Head of caudate nucleus (tissue), 42 donors: ENCODE measurements at places on chromosomes 12 and 14.

DNA sequence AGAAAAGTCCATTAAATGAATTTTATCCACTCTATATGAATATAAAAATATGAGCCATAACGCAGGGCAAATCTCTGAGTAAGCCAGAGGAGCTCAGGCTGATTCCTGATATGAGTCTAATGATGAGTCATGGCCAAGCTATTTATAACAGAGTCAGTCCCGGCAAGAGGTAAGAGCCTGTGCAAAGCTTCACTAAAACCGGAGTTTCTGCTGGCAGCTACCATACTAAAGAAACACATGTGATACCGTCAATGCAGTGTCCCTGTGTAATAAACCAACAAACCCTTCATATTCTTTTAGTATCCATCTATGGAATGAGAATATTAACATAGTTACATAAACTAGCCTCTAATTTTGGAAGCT is 319.4 kb downstream of the KCNC2 start:
- peak; percentile 54 for DNase-seq

GRCh38 chr12:119512772-119513497 is 80.6 kb upstream of the TMEM233 start:
- no peak for DNase-seq

DNA sequence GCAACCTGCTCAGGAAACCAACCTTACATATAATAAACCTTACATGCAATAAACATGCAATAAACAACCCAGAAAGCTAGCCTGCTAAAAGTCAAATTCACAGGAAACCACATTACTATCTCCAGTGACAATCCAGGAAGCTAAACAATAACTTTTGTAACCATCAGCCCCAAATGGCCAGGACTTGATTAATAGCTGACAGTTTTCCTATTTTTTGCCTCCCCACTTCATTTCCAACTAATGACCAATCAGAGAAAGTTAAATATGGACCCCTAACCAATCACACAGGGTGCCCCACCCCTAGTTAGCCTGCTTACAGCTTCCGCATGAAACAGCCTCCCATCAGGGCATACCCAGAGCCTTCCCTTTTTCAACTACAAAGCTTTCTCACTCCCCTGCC is 152.2 kb upstream of the LMNTD1 start:
- DNase-seq, result no peak

- DNase-seq, result no peak
Measured at GRCh38 chr12:88391556-88391955, 188.7 kb downstream of the KITLG start.

DNA sequence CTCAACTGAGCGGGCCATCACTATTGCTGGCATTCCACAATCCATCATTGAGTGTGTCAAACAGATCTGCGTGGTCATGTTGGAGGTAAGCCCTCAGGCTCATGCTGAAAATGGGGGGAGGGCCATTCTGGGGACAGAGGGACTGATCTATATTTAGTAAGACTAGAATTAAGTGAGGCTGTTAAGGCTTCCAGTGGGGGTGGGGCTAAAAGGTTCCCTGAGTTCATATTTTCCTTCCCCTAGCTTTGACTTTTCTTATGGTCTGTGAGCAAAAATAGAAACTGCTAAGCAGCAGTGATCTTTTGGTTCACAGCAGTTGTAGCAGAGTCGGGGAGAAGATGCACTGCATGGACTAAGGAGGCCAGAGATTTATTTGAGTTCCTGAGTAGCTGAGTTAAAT is 9.2 kb downstream of the PCBP2 start:
- DNase-seq, result no peak

DNA sequence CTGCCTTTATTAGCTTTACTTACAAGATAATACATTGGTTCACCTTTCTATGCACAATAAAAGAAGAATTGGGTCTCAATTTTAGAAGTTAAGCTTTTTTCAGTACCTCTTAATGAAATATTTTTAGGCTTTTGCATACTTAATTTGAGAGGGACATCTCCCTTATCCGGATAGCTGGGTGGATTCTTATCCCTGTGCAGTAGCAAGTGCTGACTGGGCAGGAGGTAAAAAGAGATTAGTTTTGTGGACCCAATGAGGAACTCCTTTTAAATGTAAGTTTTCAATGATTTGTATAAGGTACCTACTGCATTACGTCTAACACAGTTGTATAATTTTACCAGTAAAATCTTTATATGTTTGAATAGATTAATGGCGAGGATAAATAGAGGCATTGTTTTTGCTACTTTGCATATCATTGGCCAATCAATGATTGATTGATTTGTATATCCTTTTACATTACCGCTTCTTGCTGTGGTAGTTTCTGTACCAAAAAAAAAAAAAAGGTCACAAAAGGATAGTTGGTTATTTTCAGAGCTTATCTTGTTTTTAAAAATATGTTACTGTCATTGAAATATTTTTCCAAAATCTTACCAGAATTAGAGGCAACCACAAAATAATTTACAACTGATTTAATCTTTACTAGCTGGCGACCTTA is 2.2 kb downstream of the CPSF6 start:
- no peak for DNase-seq

DNA sequence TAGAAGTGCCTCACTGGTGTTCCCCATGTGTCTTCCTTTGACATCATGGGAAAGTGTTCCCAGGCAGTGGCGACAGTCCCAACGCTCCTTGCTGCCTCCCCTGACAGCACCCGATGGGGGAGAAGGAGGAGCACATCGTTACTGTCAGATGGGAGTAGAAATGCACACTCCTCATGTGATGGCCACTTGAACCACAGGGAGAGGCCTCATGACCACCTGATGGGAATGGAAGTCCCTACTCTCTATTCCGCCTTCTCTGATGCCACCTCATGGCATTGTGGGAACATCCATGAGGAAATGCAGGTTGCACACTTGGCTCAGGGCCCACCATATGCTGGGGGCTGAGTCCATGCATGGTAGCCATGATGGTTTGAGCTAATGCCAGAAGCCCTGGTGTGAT is 14.3 kb upstream of the CORO1C start:
- DNase-seq, result no peak

- no peak for DNase-seq
Measured at GRCh38 chr12:59651229-59651920, 55.5 kb downstream of the SLC16A7 start.

DNA sequence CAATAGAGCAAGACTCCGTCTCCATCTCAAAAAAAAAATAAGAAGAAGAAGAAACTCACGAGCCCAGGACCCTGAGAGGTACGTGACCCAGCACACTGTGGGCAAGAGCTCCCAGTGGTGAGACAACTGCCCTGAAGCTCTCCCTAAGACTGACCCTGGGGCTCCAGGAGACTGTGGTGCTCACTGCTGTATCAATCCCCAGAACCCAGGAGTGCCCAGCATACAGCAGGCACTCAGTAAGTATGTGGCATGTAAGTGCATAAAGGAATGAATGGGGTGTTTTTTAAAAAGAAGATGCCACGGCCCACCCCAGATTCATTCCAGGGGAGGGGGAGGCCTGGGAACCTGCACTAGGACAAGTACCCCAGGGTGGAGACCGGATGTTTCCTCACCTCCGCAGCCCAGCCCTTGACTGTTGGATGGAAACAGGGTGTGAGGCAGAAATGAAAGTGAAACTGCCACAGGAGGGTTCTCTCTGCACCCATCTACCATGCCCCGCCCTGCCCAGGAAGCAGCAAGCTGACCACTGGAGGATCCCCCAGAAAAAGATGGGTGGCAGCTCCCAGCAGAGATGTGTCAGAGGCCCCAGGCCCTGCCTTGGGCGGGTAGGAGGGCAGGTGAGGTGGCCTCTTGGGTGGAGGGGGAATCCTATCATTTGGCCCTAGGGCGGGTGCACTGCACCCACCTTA is 12.2 kb downstream of the ITPK1 start:
- DNase-seq, result no peak

DNA sequence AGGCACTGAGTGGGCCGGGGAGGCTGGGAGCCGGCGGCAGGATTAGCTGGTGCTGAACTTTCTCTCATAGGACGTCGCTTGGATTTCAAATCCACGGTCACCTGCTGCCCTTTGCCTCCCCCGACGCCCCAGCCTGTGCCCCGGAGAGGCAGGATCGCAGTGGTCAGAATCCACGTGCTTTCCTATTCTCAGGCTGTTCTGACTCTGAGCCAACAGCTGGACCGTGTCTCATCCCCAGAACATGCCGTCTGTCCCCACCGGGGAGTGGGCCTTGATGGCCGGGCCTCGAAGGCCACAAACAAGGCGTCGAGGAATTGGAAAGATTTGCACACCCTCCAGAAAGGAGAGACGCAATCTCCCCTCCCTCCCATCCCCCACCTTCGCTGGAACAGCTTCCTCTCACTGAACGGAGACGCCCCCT is 18.5 kb upstream of the MLXIP start:
- DNase-seq, result no peak

GRCh38 chr12:57657744-57658143 is 24.7 kb upstream of the B4GALNT1 start:
- DNase-seq, result no peak

DNA sequence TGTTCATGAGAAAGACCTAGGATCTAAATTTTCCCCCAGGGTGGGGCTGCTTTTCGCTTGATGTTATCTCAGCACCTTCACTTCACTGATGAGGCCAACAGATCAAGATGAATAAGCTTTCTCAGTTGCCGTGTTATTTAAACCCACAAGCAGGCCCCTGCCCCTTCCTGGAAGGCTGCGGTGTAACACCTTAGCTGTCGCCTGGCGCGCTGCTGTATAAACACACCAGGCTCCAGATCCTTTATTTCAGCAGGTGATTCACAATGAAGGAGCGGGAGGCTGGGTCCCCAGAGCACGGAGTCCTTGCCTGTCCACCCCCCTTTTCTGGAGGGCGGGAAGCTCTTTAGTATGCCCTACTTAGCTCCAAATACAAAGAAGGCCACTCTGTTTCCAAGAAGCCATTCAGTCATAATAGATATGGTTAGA is 515.4 kb downstream of the FUT8 start:
- DNase-seq, result no peak

GRCh38 chr12:46046436-46046835 is 56.1 kb upstream of the SCAF11 start:
- no peak for DNase-seq

GRCh38 chr12:99809909-99810308 is 162.4 kb downstream of the GARIN6 start:
- DNase-seq, result no peak

GRCh38 chr12:32457251-32458025 is 58.1 kb downstream of the FGD4 start:
- no peak for DNase-seq

DNA sequence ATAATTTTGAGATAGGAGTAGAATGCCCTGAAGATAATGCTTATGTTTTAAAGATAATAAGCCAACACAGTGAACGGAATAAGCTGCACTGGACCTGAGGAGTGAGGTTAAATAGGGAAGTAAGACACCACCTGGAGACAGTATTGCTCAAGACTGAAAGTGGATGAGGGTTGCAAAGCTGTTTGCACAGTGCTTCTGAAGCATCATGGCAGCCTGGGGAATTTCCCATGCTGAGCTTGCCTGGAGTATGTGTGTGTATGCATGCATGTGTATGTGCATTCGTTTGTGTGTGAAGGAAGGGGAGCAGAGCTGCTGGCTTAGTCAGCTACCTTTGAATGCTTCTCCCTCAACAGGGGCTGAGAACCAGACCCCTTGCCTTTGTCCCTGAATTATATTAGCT is 35.8 kb downstream of the BHLHE41 start:
- no peak for DNase-seq

DNA sequence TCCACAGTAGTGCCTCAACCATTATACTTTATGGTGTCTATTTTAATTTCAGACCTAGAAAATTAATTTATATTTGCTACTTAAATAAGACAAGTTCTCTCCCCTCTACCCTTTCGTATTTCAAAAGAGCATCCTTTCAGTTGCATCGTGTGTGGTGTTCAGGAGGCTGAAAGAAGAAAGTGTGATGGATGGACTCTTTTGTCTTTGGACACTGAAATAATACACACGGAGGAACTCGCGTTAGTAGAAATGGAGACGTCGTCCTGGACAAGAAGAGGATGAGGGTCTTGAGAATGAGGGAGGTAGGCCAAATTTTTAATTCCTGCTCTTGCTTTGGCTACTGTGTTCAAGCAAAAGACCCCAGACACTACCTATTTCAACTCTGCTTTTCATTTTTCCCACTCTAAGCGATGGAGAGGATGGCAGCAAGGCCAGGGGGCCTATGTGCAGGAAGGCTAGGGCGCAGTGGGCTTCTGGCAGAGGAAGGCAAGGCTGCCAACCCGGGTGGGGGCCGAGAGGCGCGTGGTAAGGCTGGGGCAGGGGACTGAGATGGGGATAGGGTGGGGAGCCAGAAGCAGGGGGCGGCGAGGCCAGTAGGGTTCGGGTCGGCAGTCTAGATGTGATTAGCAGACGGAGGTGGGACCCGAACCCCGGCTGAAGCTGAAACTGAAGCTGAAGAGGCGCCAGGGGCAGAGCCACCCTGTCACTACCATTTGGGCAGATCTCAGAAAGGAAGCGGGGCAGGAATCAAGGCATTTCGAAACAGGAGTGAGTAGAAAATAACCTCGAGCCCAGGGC is 722 bp downstream of the TMED8 start:
- peak; percentile 20 for DNase-seq

DNA sequence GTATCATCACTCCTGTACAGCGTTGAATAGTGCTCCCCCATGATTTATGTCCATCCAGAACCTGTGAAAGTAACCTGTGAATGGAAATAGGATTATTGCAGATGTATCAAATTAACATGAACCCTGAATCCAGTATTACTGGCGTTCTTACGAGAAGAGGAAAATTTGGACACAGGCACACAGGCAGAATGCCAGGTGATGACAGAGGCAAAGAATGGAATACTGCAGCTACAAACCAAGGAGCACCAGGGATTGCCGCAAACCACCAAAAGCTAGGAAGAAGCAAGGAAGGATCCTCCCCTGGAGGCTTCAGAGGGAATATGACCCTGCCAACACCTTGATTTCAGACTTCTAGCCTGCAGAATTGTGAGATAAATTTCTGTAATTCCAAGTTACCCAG is 113.5 kb upstream of the EGLN3 start:
- DNase-seq, result no peak

- DNase-seq, result no peak
Measured at GRCh38 chr14:60233251-60233650, 15.8 kb upstream of the PPM1A start.

DNA sequence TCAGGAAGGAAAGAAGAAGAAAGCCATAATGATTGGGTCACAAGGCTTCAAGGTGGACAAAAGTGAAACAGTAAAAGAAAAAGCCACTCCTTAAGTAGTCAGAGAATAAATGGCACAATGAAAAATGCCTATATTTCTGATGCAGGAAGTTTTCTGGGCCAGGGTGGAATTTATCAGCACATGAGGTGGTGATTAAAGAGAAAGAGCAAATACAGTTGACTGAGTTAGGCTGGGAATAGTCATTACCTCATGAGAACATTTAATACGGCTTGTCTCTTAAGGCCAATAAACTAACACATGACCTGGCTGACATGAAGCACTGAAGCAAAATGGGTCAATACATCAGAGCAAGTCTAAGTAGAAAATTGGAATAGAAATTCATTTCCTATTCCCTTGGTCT is 499.7 kb downstream of the TMTC2 start:
- DNase-seq, result no peak

DNA sequence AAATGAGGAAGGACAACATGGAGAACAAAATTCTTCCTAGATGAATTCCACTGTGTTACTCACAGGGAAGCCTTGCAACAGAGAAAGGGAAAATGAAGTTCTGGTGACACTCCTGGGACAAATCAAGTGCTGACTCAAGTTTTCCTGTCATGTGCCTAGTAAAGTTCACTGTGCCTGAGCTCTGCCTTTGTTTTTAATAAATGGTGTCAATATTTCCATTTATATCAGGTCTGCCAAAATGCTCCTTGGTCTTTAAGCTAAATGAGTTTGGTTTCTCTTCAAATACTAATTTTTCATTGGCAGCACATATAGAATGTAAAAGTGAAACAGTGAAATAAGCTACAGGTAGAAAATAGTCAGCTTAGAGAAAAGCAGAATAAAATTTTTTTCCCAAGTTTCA is 33.0 kb downstream of the HIGD1C start:
- no peak for DNase-seq

GRCh38 chr12:39378341-39378740 is 64.6 kb downstream of the KIF21A start:
- DNase-seq, result no peak
